Activated CD4-positive, alpha-beta T cell treated with anti-CD3 and anti-CD28 coated beads, Interleukin-2, amount 50 U/mL, for 4 hours (primary cell): ENCODE measurements at places on chromosomes 2 and 18.

GRCh38 chr2:71802556-71802955, 345.1 kb downstream of the CYP26B1 start:
- DNase-seq: no peak

DNA sequence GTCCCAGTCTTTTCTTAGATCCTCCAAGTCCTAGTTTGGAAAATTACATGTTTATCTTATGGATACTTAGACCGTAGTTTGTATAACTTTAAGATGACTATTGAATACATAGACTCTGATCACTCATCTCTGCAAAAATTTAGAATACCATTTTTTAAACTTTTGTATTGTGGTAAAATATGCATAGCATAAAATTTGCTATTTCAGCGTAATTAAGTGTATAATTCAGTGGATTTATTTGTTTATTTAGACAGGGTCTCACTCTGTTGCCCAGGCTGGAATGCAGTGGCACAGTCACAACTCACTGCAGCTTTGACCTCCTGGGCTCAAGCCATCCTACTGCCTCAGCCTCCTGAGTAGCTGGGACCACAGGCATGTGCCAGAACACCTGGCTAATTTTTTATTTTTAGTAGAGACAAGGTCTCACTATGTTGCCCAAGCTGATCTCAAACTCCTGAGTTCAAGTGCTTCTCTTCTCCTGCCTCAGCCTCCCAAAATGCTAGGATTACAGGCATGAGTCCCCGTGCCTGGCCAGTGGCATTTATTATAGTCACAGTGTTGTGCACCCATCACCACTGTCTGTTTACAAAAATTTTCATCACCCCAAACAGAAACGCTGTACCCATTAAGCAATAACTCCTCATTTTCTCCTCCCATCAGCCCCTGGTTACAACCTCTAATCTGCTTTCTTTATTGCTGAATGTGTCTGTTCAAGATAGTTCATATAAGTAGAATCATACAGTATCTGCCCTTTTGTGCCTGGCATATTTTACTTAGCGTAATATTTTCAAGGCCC, 90.0 kb downstream of the MAP3K20 start:
- DNase-seq: no peak

- DNase-seq: no peak
Observed at GRCh38 chr2:48424866-48425265, 105.1 kb upstream of the STON1 start.

GRCh38 chr2:7417845-7418742, 500.9 kb downstream of the RNF144A start:
- DNase-seq: no peak

DNA sequence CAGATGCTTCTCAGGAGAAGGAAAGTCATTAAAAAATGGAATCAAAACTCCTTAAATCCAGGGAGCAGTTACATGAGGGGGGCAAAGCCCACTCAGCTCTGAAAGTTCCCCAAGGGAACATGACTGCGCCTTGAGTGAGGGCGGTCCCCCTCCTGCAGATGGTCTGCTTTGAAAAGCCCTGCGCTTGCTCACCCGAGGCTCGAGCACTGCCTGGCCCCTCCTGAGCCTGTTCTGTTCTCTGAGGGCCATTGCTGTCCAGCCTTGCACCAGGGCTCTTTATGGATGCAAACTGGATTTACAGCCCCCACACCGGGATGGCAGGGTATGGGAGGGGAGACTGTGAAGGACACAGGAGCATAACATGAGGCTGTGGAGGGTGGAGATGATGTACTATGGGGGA, 37.8 kb upstream of the DNMT3A start:
- DNase-seq: no peak

DNA sequence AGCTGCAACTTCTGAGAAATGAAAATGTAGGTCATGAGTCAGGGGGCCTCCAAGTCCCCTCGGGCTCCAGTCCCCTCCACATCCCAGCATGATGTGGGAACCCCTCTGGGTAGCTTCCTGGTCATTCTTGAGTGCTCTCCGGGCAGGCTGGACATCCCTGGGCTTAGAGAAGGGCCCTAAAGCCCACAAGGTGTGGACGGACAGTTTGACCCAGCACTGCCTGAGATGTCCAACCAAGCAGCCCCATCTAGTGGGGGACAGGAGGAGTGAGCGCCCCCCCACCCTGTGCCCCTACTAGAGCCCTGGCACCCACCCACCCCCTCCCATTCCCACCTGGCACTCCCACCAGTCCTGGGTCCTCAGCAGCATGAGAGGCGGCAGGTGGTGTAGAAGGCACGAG, 46.0 kb downstream of the CYP27C1 start:
- no peak for DNase-seq

- DNase-seq: no peak
Observed at GRCh38 chr2:84879584-84880394, 1.1 kb downstream of the TRABD2A start.

DNA sequence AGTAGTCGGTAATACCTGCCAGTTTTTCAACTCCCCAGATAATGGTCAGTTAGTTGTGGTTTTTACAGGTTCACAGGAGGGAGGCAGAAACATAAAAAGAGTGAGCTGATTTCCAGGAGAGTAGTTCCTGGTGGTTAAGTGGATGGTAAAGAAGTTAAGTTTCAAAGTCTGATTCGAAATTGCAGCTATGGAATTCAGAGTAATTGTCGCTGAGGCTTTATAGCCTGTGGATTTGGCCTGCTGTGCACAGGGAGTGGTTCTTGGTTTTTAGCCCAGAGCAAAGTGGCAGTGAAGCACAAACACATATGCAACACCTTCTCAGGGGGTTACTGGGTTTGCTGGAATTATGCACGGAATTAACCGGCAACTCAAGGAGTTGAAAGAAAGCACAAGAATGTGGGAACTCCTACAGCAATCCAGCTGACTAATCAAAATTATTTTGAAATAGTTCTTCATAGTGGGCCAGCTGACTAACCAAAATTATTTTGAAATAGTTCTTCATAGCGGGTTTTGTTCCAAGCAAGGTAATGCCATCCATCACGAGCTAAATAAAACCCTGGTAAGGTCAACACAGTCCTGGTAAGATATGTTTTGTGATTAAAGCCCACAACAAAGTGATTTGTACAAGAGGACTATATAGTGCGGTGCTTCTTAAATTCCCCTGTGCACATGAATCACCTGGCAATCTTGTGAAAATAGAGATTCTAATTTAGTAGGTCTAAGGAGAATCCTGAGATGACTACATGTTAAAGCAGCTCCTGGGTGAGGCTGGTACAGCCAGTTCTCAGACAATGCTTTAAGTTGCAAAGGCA, 94.4 kb downstream of the SGPP2 start:
- DNase-seq: no peak

DNA sequence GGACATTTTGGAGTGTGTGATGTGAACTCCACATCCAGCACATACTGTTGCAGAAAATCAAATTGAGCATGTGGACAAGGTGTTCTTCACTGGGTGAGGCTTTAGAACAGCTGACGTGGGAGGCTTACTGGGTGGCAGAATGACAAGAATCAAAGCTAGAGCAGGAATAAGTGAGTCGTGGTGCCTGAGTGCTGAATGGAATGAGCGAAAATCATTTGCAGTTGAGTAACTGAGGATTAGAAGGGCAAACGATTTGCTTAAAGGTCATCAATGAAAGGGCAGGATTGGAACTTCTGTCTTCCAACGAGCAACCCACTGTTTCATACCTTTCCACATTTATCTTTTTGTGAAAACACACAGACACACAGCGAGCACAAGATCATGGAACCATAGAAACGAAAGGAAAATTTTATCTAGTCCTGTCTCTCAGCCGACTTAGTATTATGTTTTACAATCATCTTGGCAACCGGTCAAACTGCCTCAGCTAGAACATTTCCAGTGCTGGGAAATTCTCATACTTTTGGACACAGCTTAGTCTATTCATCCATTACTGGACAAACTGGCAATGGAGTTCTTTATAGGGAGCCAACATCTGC, 7.2 kb upstream of the DAW1 start:
- DNase-seq: no peak

GRCh38 chr2:74461187-74462053, 3.2 kb downstream of the WBP1 start:
- DNase-seq: no peak

GRCh38 chr2:102126169-102126568, 16.4 kb upstream of the IL1R1 start:
- DNase-seq: no peak

DNA sequence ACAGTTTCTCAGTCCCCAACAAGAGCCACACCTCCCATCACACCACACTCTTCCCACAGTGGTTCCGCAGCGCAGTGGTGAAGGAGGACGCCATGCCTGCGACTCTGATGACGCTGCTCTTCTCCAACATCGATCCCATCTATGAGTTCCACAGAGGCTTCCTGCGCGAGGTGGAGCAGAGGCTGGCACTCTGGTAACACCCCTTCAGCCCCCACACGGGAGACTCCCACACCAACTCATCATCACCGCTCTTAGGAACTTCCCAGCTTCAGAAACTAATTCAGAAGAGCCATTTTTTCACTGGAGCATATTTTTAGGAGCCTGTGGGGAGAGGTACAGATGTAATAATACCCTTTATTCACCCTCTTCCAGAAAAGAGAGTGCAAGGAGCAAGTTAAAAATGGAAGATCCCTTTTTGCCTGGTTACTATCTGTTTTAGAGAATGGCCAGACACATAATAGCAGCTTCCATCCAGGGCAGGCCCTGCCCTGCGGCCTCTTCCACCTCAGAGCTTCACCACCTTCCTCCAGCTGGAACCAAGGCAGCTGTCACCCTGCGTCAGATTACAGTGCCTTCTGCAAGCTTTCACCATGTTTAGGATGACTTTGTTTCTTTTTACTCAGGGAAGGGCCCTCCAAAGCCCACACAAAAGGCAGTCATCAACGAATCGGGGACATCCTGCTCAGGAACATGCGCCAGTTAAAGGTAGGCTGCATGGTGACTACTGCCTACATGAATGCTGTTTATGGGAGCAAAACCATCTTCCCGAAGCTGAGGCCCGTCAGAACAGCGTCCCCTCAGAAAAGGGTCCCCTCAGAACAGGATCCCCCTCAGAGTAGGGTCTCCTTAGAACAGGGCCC, 44.9 kb downstream of the STK25 start:
- no peak for DNase-seq

GRCh38 chr2:147998203-147998602, 22.3 kb downstream of the ORC4 start:
- DNase-seq: no peak

GRCh38 chr2:112121682-112122254, 16.4 kb upstream of the FBLN7 start:
- DNase-seq: peak; percentile 43

DNA sequence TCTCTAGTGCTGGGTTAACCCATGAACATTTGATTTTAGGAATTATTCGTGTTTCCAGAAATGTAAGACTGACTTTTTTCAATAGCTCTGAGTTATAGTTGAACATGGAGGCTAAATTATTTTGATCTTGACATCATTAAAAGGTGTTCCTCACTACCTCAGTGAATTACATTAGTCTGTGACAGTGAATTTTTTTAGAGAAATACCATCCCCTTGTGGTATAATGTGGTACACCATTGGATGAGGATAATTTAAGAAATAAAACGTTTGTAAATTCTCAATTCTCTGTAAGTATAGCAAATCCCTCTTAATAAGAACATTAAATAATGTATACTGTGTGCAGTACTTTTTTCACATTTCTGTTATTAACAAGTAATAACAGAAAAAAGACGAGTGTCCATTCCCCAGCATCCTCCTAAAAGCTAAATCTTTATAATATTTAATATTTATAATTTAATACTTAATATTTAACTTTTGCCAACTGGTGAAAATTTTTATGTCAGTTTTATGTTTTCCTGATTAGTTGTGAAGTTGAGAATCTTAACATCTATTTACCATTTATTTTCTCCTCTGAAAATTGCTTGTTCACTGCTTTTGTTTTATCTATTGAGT, 70.3 kb upstream of the CWC22 start:
- no peak for DNase-seq

DNA sequence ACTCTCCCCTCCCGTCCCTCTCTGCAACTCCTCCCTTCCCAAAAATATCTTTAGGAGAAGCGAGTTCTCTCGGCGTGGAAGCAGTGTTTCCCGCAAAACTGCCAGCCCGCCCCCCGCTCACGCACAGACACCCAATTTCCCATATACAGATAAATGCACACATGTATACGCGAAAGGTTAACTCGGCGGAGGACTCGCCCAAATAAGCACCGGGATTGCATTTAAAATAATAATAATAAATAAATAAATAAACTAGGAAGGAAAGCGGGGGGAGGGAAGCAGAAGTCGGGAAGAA, 70.0 kb upstream of the PSMD14 start:
- DNase-seq: no peak

DNA sequence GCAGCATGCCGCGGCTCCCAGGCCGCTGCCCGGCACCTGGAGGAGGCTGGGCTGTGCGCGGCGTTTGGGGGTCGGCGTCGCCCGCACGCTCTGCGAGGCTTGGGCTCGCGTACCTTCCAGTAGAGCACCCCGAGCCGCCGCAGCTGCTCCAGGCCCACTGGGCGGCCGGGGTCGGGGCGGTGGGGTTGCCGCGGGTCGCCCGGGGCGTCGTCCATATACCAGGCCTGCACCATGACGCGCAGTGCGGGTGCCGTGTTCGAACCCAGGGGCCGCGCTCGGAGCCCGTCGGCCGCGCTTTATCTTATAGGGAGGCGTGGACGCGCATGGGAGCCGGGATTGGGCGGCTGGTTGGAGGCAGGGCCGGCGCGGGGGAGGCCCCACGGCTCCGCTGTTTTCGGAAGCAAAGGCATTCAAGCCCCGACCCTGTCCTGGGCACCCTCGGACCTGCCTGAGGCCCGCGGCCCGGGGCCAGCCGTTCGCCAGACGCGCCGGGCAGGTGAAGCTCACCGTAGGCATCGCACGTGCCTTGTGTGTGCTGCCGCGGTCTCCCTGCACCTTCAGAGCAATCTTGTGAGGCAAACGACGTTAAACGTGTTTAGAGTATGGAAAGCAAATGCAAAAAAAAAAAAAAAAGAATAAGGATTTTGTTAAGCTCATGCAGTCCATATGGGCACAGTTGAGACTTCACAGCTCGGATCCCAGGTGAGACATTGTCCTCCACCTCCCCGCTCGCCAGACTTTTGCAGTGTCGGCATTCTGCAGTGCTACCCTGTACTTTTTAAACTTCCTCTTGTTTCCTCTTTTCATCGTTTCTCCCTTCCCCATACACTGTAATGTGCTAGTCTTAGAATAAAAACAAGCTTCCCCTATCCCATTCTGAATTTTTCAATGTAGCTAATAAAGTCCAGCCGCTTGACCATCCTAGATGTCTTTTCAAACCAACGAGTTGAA, at the start of gene ADI1:
Gene ADI1 (minus strand): TSS at position 277 of the 951 bp plus-strand sequence. CDS start 44 bp downstream, at position 233.
- peak; percentile 69 for DNase-seq

DNA sequence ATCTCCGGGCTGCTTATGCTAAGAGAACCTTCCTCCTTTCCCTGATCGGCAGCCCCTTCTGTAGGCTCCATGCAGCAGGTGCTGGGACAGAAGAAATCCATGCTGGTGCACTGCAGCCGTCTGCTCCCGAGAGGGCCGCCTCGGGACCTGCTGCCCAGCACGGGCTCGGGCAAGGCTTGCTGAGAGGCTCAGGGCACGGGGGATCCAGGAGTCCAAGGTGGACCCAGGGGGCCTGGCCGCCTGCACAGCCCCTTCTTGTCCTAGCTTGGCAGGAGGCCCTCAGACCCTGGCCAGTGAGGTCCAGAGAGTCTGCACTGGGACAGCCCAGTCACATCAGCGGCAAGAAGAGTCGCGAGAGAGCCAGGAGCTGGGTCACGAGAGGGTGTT, 13.3 kb upstream of the DUSP2 start:
- DNase-seq: no peak

GRCh38 chr2:45892425-45892745, 240.9 kb downstream of the PRKCE start:
- DNase-seq: no peak
